ENCODE measurements at places on chromosomes 16 and 17.

- H3K36me3 ChIP-seq: no peaks in the 10 kb centered on the region
- H3K27me3 ChIP-seq: peaks cover 75% of the 10 kb centered on the region
- no peak overlapping the region for H3K27ac ChIP-seq
Observed at GRCh38 chr16:86324320-86324719, 186.0 kb upstream of the FOXF1 start.

GRCh38 chr16:11263737-11264136 is 5.4 kb downstream of the TNP2 start:
- no peaks in the 10 kb centered on the region for H3K27me3 ChIP-seq
- DNase-seq: no peak
- no peaks in the 10 kb centered on the region for H3K36me3 ChIP-seq

- H3K36me3 ChIP-seq: no peaks in the 10 kb centered on the region
- H3K27ac ChIP-seq: no peak overlapping the region
- no peaks in the 10 kb centered on the region for H3K4me1 ChIP-seq
- H3K4me3 ChIP-seq: no peak overlapping the region
- H3K27me3 ChIP-seq: peaks cover 67% of the 10 kb centered on the region
- DNase-seq: no peak
Observed at GRCh38 chr16:85948616-85949265, 49.8 kb downstream of the IRF8 start.

- peak overlapping the region; percentile 71 for H3K4me3 ChIP-seq
- H3K4me1 ChIP-seq: peaks cover 54% of the 10 kb centered on the region
- H3K27ac ChIP-seq: peak overlapping the region; percentile 59
Observed at GRCh38 chr17:7435676-7436555, 681 bp downstream of the TMEM102 start.

- DNase-seq: no peak
- no peak overlapping the region for H3K4me3 ChIP-seq
Observed at GRCh38 chr17:19287651-19288050, 50.5 kb downstream of the EPN2 start.

GRCh38 chr17:33990943-33991706 is 264.0 kb upstream of the CCL2 start:
- no peaks in the 10 kb centered on the region for H3K4me1 ChIP-seq
- H3K27ac ChIP-seq: no peak overlapping the region

- no peak overlapping the region for H3K27ac ChIP-seq
- no peaks in the 10 kb centered on the region for H3K27me3 ChIP-seq
- H3K36me3 ChIP-seq: peaks cover 32% of the 10 kb centered on the region
- no peak overlapping the region for H3K4me3 ChIP-seq
- peaks cover 15% of the 10 kb centered on the region for H3K4me1 ChIP-seq
Observed at GRCh38 chr16:1468426-1468810, 6.4 kb downstream of the CLCN7 start.

DNA sequence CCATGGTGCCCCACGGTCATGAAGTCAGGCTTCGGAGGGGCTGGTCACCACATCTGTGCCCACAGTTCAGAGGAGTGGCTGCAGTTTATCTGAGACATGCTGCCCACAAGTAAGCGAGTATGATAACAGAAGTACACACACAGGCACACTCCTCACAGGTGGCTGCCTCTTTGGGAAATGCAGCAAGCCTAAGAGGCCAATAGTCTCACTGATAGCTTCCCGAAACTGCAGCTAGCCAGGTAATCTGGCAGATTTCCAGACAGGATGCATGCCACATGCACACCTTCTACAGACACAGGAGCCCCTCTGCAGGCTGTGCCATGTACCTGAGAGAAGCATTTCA is 12.6 kb upstream of the GFOD2 start:
- no peaks in the 10 kb centered on the region for H3K27me3 ChIP-seq
- peaks cover 29% of the 10 kb centered on the region for H3K36me3 ChIP-seq
- H3K27ac ChIP-seq: no peak overlapping the region
- H3K4me1 ChIP-seq: no peaks in the 10 kb centered on the region
- H3K4me3 ChIP-seq: no peak overlapping the region
- DNase-seq: no peak

DNA sequence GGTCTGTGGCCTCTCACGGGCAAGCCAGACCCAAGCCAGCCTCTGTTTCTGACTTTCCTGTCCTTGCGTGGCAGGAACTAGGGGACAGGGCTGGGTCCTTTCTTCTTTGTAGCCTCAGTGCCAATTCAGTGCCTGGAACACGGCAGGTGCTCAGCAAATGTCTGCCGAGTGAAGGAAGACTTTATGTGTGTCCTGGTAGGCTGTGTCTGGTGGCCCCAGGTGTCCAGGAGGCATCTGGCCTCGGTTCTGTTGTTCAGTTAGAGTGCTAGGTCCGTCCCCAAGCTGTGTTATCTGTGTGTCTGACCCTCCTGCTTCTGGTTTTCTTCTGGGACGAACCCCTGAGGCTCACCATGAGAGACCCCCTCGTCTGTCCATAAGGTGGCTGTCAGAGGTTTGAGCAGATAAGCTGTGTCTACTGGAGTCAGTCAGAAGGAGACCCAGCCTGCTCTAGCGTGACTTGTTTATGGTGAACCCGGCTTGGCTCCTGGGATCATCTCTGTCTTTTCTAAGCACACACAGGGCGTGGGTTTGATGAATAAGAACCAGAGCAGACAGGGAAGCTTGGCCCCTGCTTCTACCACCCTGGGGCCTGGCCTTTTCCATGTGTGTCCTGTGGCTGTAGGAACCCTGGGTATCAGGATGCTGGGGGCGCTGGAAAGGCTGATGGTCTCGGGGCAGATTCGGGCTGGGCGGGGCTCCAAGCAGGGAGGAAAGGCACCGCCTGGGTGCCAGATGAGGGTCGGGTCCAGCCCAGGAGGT is 39.3 kb downstream of the ENGASE start:
- DNase-seq: no peak
- H3K27me3 ChIP-seq: no peaks in the 10 kb centered on the region
- H3K4me3 ChIP-seq: no peak overlapping the region
- H3K27ac ChIP-seq: no peak overlapping the region
- peaks cover 10% of the 10 kb centered on the region for H3K4me1 ChIP-seq

DNA sequence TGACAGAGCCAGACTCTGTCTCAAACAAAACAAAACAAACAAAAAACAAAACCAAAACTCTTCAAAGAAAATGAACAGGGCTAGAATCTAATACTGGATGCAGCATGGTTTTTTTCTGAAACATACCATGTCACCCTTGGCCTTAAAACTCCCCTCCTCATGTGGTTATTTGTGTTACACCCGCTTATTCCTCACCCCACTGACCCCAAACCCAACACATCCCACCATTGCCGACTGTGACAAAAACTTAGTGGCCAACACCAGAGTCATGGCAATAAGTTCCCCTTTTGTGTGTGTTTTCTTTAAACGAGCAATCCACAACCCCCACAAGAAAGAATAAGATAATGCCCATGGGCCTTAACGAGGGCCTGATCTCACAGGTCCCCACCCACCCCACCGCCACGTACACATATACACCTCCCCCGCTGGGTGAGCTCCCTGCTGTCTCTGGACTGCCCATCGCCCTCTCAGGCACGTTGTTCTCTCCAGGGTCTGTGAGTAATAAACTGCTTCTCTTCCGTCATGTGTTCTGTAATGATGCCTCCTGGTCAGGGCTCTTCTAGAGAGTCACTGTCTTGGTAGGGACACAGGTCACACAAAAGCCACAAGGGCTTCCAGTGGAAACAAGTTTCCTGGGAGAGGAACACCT is 16.8 kb upstream of the ENGASE start:
- peaks cover 8% of the 10 kb centered on the region for H3K4me1 ChIP-seq
- no peak for DNase-seq
- no peak overlapping the region for H3K27ac ChIP-seq
- H3K27me3 ChIP-seq: no peaks in the 10 kb centered on the region

Measured in tibial artery (tissue), 4 donors.